ENCODE measurements at places on chromosomes 1 and 21.

DNA sequence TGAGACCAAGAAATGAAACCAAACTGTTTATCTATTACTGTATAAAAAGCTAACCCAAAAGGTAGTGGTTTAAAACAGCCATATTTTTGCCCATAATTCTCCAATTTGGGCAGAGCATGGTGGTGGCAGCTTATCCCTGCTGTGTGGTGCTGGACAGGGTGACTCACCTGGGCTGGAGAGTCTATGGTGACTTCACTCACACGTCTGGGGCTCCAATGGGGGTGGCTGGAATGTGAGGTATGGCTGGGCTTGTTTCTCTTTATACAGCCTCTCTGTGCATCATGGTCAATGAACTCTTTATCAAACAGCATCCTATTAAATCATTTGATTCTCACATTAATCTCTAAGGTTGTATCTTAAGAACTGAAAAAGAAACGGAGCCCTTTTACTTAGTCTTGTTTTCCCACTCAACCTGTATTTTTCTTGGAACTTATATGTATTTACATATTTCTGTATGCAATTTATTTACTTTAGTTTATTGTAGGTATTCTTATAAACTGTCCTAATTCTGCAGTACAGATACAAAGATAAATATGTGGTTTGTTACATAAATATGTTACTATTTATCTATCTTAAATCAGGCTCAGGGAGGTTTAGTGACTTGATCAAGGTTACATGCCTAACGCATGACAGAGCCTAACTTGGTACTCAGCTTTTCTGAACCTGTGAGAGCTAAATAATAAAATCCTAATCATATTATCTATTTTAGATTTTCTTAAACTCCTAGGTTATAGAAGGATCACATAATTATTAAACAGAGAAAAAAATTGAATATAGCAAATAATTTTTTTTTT is 37.5 kb upstream of the WLS start:
- no peak for DNase-seq

DNA sequence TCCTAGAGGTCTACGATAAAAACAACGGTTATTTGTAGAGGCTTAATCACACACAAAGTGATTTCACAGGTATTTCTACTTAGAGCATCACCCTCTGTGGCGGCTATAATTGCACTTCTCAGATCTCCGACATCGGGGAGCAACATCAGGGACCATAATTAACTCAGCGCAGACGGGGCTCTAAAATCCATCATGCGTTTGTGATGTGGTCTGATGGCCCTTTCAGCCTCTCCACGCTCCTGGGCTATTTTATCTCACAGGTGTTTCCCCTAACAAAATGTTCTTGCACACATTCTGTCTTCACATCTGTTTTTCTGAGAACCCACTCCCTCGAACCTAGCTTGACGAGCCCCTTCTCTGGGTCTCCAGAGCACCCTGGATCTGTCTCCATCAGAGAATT is 146.3 kb upstream of the DUSP10 start:
- no peak for DNase-seq

DNA sequence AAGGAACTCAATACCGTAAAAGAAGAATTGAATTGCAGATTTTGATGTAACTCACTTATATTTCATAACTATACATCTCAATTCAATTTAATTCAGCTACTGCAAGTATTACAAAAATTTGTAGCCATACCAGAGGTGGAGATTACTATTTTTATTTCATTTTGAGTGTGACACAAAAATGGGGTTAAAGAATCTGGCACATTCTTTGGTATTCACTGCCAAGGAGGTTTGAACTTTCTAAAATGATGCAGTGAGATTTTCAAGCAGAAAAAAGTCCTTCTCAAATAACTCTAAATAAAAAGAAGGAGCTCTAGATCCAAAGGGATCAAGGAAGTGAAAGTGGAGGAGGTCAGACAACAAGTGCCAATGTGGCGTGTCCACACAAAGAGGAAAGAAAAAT is 569.0 kb downstream of the DPYD start:
- no peak for DNase-seq

DNA sequence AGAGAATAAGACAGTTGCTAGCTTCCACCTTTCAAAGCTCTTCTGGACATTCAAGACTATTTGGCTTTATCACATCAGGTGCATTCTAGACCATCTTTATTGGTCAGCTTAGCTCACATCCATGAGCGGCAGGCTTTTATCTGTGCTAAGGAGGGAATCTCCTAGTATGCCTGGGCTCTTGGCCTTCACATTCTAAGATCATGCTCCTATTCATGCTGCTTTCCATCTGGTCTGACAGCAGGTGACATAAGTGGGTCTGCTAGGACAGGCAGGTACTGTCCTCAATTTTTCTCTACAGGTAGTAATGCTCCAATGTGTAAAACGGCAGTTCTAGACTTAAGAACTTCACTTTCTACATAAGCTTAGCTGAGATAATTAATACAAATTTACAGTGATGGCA is 39.2 kb upstream of the ADAMTS1 start:
- no peak for DNase-seq

- no peak for DNase-seq
Measured at GRCh38 chr1:150233359-150234308, 2.3 kb downstream of the ANP32E start.

DNA sequence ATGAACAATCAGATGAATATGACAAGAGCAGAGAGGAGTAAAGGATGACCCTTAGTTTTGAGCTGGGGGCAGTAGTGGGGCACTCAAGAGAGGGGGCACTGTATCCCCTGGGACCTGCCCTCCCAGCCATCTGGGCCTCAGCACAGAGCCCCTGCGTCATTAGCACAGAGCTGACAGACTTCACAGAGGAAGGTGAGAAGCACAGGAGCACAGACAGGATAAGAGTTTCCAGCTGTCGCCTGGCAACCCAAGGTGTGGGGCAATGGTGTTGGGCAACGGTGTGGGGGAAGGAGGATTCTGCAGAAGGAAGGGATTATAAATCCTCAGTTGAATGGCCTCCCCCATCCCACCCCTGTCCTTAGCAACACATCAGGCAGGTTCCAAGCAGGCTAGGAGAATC is 30.2 kb downstream of the RAB3B start:
- DNase-seq: no peak

GRCh38 chr1:246394121-246394520 is 113.0 kb downstream of the SMYD3 start:
- DNase-seq: no peak

GRCh38 chr1:54337928-54338327 is 68.3 kb downstream of the SSBP3 start:
- no peak for DNase-seq

DNA sequence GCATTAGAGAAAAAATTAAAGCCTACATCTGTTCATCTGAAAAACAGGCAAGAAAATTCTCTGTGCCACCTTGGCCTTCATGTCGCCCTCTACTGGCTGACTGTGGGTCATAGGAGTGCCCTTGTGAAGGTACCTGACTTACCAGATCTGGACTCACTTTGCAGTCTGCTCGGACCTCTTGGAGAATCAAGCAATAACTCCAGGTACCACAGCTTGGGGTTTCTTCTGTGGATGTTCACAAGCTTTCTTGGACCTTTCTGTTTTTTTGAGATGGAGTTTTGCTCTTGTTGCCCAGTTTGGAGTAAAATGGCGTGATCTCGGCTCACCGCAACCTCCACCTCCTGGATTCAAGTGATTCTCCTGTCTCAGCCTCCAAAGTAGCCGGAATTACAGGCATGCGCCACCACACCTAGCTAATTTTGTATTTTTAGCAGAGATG is 2.4 kb upstream of the PRAMEF18 start:
- no peak for DNase-seq

DNA sequence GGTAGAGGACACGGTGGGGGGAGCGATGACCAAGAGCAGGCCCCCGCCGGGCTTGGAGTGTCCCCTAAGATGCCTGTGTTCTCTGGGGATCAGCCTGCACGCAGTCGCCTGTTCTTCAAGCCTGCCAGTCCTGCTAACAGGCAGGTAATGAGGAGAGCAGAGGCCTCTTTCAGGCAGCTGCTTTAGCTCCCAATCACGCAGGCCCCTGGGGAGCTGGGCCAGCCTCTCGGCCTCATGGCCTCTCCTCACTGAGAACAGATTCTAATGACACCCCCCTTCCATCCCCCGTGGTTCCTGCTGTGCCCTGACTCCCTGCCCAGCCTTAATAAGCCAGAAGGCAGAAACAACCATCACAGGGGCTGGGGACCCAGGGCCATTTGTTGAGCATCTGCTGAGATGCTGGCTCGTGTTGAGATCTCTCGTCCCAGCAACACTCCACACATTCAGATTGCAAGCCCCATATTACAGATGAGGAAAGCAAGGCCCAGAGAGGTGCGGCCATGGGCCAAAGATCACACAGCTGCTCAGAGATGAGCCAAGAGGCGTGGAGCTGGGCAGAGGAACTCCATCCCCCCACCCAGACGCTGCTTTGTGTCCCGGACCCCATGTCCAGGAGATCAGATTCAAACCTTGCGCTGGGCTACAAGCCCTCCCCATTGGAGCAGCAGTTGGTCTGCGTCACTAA is 71.6 kb upstream of the CASZ1 start:
- DNase-seq: no peak

- DNase-seq: no peak
Measured at GRCh38 chr1:113811156-113811887, 954 bp downstream of the RSBN1 start.

GRCh38 chr1:202677433-202677832 is 32.8 kb downstream of the SYT2 start:
- DNase-seq: no peak

DNA sequence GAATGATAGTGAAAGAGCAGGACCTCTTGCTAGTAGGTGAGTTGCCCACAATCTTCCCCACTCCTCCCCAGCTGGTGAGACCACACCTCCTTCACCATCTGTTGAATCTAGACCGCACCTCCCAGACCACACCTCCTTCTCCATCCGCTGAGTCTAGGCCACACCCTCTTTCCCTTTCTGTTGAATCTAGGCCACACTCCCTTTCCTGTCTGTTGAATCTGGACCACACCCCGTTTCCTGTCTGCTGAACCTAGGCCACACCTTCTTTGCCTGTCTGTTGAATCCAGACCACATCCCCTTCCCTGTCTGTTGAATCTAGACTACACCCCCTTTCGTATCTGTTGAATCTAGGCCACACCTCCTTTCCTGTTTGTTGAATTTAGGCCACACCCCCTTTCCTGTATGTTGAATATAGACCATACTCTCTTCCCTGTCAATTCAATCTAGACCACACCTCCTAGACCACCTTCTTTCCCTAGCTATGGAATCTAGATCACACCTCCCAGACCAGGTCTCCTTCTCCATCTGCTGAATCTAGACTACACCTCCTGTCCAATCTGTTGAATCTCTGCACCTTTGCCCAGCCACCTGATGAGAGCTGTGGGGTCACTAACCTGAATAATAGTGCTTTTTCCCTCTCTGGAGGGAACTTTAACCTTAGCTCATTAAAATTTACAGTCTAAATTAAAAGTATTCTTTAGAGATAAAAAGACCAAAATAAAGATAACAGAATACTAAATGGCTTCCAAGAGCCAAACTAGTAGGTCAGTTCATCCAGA is 116.3 kb downstream of the DAB1 start:
- peak; percentile 3 for DNase-seq

GRCh38 chr1:162666006-162666645 is 33.9 kb downstream of the DDR2 start:
- no peak for DNase-seq

DNA sequence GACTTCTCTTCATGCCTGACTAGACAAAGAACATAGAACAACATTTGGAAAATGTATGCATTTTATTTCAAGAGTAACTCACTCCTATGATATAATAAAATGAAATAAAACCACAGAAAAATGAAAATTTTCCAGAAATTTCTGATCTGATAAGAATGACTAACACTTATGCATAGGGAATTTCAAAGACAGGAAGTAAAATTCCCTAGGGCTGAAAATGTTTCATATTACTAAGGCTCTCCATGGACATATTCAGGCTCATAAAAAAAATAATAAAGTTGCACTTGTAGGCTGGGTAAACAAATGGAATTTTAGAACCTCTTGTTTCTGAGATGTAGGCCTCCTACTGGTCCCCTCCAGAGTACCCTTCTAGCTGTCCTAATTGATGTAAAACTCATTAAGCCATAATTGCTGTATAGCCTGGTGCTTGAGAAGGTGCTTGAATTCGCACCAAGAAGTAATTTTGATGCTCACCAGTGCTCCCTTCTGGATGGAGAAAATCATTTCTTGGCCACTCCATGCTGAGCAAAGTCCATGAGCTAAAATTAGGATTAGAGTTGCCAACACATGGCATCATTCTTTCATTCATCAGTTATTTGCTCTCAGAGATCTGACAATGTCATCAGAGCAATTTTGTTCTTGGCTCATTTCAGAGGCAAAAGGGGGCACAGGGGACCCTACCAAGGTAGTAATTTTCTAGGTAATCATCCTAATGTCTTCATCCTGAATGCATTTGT is 641.0 kb upstream of the CAMK1G start:
- no peak for DNase-seq

GRCh38 chr1:159581422-159581821 is 6.2 kb upstream of the APCS start:
- no peak for DNase-seq

DNA sequence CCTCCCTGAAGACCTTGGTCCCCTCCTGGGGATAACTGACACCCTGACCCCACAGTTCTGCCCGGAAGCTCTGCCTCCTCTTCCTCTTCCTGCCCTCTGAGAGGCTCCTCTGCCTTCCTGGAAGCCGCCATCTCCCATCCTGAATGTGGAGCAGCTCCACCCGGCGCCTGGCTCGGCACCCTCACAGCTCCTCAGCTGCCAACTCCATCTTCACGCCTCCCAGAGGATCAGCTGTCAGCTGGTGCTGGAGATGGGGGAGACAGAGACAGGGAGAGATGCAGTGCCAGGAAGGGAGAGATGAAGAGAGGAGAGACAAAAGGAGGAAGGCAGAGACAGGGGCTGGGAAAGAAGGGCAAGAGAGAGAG is 210.4 kb upstream of the CSF3R start:
- no peak for DNase-seq

DNA sequence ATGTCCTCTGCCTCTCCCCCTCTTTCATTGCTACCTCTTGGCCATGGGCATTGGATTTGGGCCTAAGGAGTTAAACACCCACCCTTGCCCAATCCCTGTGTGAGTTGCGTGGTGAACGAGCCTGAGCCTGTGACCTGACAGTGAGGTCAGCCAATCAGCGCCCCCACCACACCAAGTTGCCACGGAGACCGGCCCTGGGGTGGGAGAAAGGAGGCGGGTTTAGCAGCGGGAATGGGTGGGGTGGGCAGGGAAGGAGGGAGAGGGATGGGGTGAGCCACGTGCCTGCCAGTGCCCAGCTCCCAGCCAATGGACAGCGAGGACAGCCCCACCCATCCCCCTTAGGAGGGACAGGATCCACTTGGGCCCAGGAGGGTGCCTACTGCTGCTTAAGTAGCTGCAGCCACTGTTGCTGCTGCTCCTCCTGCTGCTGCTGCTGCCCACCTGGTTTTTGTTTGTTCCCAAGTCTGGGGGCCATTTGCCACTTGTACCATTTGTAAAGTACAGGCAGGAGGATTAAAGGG is 9.5 kb downstream of the ZBTB7B start:
- no peak for DNase-seq

DNA sequence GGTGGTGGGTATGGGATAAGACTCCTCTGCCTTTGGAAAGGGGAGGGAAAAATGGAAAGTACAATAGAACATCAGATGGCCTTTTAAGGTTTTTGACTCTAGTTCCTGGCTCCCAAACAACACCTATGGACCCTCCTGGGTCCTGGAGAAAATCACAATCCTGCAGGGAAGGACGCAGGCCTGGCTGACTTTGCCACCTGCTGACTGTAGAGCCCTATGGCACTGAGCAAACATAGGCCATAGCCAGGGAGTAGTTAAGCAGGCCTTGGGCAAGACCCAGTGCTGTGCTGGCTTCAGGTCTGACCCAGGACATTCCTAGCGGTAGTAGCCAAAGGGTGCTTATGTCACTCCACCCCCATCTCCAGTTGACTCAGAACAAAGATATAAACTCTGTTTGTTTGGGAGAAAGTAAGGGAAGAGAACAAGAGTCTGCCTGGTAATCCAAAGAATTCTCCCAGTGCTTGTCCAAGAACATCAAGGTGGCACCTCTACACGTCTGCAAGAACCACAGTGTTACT is 149.0 kb downstream of the SLC44A5 start:
- DNase-seq: no peak

All from stimulated activated CD8-positive, alpha-beta memory T cell treated with anti-CD3 and anti-CD28 coated beads, Interleukin-2, amount 100 ng/mL, for 48 hours (primary cell).